Epithelial cell of esophagus (primary cell): ENCODE measurements at places on chromosomes 11 and 22.
A peak's percentile ranks its signal among the peaks of the same experiment; 100 is the strongest.

DNA sequence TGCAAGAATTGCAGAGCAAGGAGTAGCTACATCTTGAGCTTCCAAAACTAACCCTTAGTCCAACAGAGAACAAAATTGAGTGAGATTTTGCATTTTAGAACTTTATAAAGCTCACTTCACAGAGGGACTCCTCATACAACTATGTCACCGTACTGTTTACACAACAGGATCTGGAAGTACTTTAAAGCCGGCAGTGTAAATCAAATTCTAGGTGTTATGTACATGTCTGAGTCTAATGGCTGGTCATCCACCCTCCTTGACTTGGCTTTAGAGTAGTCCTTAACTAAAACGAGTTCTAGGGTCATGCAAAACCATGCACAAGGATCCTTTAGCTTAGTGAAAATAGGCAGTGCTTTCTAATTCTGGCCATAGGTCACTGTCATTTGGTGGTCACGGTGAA is 23.5 kb downstream of the IRAG1 start:
- DNase-seq = no peak

DNA sequence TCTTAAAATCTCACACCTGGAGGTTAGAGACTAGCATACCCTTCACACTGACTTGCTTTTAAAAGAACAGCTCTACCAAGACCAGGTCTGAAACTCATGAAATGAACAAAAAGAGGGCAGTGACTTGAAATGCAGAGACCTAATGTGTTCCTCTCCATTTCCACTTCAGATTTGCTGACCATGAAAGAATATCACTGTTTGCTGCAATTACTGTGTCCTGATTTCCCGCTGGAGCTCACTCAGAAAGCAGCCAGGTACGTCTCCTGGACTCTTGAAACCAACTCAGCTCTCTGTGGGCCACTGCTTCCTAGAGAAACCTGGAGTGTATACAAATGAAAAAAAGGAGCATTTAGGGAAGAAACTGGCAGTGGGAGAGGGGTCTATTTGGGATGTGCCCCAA is 39.2 kb downstream of the ARFGAP2 start:
- DNase-seq = no peak

DNA sequence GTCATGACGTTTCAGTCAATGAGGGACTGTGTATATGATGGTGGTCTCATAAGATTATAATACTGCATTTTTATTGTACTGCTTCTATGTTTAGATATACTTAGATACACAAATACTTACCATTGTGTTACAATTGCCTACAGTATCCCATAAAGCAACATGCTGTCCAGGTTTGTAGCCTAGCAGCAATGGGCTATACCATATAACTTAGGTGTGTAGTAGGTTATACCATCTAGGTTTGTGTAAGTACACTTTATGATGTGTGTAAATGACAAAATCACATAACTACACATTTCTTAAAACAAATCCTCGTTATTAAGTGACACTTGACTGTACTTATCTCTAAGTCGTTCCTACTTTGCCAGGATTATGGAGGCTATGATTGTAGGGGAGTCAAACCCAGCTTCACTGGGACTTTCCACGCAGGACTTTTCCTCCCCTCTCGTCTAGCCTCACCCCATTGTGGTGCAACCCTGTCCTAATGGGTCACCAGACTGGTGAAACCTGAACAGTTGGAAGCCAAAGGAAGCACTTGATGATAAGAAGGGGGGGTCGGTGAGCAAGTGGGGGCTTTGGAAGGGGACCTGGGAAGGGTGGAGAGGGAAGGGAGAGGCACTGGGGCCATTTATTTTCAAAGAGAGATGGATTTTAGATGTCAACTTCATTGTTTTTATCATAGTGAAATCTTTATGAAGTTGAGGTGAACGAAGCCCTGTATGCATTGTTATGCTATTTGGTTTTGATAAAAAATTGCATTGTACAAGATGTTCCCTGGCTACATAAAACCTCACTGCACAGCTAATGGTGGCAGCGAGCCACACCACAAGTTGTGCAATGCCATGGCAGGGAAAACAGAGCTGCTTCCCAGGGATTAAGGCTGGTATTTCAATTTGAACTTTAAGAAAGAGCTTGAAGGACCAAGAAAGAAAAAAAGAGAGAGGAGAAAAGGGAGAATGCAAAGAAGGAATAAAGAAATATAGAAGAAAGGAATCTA is 129.1 kb downstream of the EHF start:
- DNase-seq = peak; percentile 86

DNA sequence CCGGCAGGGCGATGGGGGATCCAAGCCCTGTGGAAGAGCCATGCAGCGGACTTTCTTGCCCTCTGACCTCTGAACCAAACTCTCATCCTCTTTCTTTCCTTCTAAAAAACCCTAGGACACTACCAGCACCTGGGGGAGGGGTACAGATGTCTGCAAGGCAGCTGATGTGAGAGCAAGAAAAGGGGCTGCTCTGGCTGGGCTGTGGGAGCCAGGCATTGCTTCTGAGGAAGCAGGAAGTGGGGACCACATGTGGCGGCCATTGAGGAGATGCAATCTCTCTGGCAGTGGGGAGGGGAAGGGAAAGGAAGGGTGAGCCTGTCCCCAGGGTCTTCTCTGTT is 36.0 kb downstream of the FAM83F start:
- no peak for DNase-seq

- no peak for DNase-seq
Measured at GRCh38 chr11:120681434-120682331, 170.1 kb downstream of the GRIK4 start.

DNA sequence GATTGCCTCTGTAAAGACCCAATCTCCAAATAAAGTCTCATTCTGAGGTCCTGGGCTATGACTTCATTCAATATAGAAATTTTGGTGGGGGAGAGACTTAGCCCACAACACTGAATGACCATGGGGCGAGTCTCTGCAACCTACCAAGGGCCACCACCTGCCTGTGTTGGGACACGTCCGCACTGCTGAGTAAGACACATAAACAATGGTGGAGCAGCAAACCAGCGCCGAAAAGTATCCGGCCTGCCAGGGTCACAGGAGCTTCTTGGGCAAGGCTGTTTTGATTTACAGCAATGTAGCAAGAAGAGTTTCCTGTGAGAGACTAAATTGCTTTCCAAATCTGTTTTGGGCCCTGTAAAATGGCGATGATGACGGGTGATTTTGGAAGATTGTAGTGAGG is 122.3 kb downstream of the SHANK2 start:
- DNase-seq = peak; percentile 87
